ENCODE measurements at places on chromosomes 3 and 15. TPM values are rescaled to one million over a fixed set of nuclear protein-coding genes. Genes with fewer than 3 reads are reported as not detected.

EPHB1 gene
- 0.75 TPM for total RNA-seq

DNA sequence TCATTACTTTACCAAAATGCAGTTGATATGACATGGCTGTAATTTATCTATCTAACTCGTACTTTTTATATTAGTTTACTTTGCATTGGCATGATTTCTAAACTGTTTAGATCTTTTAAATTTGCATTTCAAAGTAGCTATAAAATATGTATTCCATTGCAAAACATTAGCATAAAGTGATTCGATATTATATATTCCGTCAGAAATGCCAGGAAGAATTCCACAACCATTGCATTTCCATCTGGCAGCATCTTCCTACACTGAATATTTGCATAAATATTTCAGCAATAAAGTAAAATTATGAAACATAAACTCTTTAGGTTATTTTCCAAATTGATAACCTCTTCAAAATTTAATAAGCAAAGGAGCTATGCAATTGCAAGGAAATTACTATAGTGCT, 546.6 kb downstream of the MFSD1 start:
- no peak for DNase-seq

GRCh38 chr15:78434134-78434533, 3.9 kb upstream of the IREB2 start:
- no peak for DNase-seq

- DNase-seq = peak; percentile 56
Observed at GRCh38 chr15:68412218-68412617, 19.7 kb downstream of the ITGA11 start.

DNA sequence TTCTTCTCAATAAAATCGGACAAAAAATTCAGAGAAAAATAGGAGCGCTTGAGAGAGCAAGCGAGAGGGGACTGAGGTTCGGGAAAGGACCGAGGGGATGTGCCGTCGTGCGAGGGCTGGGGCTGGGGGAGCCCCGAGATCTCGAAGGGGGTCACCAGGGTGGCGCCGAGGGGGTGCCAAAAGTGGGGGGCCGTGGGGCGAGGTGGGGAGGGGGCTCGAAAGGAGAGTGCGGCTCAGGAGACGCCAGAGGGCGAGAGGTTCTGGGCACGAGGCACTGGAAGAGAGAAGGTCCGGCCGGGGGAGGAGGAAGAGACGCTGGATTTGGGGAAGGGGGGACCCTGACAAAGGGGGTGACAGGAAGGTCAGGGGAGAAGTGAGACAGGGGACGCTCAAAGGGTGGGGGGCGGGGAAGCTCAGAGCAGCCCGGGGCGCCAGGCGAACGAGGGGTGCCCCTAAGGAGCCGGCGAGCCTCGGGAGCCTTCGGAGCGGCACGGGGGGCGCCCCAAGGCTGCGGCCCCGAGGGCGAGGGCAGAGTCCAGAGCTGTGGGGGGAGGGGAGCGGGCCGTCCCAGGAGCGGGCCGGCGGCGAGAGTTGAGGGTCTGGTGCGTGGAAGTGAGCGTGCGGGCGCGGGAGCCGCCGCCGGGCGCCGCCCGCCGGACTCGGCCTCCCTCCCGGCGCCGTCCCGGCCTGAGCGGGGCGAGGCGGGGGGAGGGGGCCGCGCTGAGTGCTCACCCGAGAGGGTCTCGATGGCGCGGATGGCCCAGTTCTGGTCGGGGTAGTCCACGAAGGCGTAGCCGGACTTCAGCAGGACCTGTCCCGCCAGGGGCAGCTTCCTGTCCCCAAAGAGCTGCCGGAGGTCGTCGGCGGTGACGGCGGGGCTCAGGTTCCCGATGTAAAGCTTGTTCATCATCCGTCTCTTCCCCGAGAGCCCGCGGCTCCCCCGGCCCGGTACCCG, 514 bp downstream of the IGF2BP2 start:
- peak; percentile 89 for DNase-seq
